ENCODE measurements at places on chromosomes 2 and 18.

GRCh38 chr2:219919506-219919905, 292.1 kb downstream of the SLC4A3 start:
- DNase-seq = no peak

DNA sequence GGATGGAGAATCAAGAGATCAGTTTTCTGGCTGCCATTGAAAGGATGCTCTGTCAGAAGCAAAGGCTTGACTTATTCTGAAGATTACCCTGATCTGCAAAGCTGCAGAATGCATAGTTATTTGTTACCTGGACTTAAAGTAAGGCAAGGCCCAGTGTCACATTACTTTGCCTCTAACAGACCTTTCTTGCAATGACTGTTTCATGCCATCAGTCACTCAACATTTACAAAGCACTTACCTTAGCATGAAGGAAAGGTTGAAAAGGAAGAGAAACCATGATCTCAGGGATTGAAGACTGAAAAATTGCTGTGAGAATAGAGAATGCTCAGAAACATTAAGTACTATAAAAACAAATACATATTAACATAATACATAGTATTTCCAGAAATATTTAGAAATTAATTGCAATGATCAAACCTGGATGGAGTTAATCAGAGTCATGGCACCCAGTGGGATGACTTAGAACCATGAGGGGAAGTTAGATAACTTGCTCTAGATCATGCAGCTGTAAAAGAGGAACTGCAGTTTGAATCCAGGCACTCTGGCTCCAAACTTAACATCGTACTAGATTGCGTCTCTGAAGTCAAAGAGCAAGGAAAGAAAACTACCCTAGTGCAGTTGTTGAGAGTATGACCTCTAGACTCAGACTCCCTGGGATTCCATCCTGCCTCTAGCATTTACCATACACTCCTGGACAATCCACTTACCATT, 26.5 kb upstream of the FAM117B start:
- DNase-seq = peak; percentile 23

GRCh38 chr2:239836021-239836765, 188.9 kb downstream of the NDUFA10 start:
- DNase-seq = no peak

DNA sequence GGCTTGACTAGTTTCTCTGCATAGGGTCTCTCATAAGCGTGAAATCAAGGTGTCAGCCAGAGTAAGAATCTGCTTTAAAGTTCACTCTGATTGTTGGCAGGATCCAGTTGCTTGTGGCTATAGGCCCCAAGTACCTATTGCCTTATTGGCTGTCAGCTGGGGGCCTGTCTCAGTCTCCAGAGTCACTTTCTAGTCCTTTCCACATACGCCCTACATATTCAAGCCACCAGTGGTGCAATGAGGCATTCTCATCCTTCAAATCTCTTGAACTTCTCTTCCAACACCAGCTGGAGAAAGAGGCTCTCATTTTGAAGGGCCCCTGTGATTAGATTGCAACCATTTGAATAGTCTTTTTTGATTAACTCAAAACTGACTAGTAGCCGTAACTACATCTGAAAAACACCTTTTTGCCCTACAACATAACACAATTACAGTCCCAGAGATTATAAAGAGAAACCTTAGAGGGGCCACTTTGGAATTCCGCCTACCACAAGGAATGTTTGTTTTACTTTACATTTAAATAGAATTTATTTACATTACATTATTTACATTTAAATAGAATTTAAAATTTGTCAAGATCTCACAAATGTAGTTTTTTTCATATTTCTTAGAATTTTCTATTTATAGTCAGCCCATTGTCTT, 520.1 kb downstream of the DSC3 start:
- no peak for DNase-seq

- no peak for DNase-seq
These were observed 1614.1 kb upstream of the TMEFF2 start for GRCh38 chr2:193808877-193809276.

GRCh38 chr2:168465594-168465993, 9.5 kb downstream of the CERS6 start:
- DNase-seq = no peak

DNA sequence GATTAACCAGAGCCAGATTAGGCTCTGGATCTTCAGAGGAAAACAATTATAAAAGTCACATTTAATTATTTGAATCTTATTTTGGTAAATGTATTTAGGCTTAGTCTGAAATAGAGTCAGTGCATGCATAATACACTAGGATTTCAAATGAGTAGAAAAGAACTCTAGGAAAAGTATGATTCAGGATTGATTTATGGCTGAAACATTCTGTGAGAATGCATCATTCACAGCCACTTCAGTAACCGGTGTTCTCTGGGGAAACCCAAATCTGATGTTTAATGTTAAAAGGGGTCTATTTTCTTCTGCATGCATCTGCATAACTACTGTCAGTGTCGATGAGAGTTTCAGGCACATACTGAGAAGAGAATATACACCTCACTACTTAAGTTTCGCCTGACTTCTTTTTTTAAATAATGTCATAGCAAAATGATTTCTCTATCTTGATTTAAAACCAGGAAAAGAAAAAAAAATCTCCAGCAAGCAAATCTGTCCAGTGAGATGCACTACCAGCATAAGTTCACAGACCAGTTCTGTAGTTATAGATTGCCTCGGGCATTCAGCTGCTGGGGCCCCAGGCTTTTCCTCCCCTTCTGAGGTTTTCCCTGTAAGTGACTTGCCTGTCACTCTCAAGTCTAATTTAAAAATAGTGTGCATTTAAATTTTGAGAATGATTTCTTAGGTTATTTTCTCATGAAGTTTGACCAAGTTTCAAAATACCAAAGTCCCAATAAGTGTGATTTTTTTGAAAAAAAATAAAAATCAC, 501.5 kb downstream of the NR4A2 start:
- no peak for DNase-seq

DNA sequence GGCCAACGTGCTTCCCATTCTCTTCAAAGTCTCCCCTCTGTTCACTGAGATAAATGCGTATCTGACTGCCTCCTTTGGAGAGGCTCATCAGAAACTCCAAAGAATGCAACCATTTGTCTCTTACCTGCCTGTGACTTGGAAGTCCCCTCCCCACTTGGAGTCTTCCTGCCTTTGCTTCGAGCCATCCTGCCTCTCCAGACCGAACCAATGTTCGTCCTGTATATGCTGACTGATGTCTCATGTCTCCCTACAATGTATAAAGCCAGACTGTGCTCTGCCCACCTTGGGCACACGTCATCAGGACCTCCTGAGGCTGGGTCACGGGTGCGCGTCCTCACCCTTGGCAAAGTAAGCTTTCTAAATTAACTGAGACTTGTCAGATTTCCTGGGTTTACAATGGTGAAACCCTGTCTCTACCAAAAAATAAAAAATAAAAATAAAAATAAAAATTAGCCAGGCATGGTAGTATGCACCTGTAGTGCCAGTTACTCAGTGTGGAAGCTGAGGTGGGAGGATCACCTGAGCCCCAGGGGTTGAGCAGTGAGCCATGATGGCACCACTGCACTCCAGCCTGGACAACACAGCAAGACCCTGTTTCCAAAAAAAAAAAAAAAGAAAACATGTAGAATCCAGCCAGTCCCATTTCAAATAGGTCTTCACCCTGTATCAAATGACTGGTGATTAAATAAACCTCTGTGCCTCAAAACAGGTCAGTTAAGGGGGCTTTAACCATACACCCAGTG, 29.0 kb downstream of the HDLBP start:
- no peak for DNase-seq

- peak; percentile 56 for DNase-seq
These were observed 16.6 kb downstream of the MALT1 start for GRCh38 chr18:58687871-58688308.

DNA sequence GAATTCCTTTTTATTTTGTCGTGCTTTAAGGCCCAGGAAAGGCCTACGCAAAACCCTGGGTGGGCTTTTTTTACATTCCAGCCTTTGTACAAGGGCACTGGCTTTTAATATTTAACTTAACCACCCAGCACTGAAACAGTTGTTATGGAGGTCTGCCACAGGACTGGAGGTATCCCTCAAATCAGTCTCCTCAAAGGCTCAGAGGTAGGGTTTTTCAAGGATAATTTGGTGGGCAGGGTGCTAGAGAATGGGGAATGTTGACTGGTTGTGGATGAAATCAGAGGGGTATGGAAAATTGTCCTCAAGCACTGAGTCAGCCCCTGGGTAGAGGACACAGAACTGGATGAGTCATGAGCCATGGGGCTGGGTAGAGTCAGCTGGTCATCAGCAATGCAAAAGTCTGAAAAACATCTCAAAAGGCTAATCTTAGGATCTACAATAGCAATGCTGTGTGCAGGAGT, 443.1 kb downstream of the THSD7B start:
- DNase-seq = no peak

- peak; percentile 39 for DNase-seq
These were observed 814 bp downstream of the FZD7 start for GRCh38 chr2:202034249-202035088.
